MM.1S (cell line): ENCODE measurements at places on chromosomes 16 and 17.

- DNase-seq: no peak
Measured at GRCh38 chr16:66397736-66398433, 29.2 kb upstream of the BEAN1 start.

DNA sequence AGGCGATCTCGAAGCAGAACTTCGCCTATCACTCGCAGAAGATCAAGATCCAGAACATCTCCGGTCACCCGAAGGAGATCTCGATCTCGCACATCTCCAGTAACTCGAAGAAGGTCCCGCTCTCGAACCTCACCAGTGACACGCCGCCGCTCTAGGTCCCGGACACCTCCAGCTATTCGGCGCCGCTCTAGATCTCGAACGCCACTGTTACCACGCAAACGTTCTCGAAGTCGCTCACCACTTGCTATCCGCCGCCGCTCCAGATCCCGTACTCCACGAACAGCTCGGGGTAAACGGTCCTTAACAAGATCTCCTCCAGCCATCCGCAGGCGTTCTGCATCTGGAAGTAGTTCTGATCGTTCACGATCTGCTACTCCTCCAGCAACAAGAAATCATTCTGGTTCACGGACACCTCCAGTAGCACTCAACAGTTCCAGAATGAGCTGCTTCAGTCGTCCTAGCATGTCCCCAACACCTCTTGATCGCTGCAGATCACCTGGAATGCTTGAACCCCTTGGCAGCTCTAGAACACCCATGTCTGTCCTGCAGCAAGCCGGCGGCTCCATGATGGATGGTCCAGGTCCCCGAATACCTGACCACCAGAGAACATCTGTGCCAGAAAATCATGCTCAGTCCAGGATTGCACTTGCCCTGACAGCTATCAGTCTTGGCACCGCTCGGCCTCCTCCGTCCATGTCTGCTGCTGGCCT is 10.5 kb downstream of the ELOB start:
- no peak for DNase-seq

- no peak for DNase-seq
Measured at GRCh38 chr17:74888469-74888868, 5.0 kb downstream of the FADS6 start.

DNA sequence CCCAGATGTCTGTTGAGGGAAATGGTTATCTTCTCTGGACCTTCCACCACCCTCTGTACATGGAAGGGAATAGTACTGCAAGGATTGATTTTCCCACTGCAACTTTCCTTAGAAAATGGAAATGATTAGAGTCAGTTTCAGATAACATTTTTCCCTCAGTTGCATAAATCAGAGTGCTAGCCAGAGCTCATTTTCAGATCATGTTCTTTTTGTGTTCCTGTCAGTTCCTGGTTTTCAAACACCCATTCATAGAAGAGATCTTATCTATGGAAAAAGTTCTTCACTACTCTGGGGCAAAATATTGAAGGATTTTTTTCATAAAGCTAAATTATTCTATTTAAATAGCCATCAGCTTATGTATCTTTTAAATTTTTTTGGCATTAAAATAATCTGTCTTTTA is 11.7 kb upstream of the COX10 start:
- DNase-seq: no peak

GRCh38 chr16:51657848-51658247 is 506.8 kb upstream of the SALL1 start:
- no peak for DNase-seq

GRCh38 chr17:70040336-70040735 is 34.7 kb upstream of the KCNJ16 start:
- no peak for DNase-seq

DNA sequence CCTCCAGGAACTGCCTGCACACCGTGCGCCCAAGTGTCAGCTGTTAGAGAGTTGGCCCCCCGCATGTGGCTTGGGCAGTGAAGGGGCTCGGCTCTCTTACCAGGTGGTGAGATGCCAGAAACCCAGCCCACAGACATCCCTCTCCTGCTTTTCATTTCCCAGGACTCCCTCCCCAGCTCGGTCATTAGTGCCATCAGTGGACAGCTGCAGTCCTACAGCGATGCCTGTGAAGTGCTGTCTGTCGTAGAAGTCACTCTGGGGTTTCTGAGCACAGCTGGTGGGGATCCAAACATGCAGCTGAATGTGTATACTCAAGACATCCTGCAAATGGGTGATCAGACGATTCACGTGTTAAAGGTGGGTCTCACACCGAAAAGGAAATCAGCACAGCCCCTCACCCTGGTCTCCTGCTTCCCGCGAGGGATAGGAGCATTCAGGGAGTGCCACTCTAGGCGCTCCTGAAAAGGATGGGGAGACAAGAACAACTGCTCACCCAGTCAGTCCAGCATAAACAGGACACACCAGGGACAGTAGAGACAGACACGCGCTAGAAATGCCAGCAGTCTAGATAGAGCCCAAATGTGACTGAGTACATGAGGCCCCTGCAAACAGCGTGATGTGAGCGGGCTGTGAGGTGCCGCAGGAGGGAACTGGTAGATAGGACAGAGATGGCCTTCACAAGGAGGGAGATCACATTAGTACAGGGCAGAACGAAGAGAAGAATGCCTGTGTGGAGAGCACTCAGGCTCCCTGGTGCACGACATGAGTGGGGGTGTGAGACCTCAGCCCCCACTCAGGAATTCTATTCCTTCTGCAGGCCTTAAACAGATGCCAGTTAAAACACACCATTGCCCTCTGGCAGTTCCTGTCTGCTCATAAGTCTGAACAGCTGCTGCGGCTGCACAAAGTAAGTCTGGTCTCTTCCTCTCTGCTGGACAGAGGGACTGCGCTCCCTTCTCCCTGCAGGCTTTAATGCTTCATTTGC is 25.7 kb upstream of the ENDOV start:
- no peak for DNase-seq

DNA sequence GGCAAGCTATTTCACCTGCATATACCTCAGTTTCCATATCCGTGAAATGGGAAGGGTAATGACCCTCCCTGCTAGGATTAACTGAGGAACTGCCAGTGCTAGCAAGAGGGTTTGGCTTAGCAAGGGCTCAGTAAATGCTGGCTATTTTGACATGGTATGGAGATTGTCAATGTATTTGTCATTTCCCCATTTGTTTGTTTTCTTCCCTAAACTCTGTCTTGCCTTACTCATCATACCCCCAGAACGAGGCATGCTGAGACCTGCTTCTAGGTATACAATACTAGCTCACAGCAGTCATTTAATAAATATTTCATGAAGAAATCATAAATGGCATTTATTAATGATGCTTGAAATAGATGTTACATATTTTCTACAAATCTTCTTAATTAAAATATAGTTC is 124.0 kb downstream of the DYNLRB2 start:
- DNase-seq: no peak

GRCh38 chr17:50621574-50622031 is 13.1 kb upstream of the ABCC3 start:
- no peak for DNase-seq

DNA sequence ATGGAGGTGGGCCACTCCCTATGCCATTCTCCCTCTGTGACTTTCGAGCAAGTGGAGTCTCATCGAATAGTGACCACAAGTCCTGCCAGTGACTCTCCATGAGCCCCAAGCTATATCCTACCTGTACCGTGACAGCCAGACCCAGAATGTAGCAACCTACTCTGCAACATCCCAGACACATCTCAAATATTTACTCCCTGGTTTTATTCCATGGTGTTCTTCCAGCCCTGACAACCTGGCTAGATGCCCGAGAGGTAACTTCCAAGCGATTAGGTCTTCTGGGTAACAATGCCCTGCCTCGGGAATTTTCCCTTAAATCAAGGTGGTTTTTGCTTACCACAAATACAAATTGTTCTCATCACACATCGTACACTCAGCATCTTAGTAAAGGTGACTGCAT is 211.7 kb downstream of the ZFHX3 start:
- no peak for DNase-seq

DNA sequence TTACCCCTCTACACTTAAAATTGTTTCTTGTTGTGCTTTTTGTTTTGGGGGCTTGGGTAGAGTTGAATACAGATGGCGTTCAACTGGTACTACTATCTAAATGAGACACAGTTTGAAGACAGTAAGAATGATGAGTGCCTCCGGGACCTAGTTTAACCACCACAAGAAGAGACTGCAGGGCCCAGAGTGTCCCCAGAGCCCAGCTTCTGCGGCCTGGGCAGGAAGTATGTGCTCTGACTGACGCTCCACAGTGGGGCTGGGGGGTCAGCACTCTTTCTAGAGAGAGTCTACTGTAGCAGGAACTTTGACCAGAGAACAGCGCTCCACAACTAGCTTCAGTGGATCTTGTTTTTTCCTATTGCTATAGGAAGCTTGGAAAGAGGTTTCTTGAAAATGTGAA is 174.0 kb downstream of the VPS53 start:
- DNase-seq: no peak

- no peak for DNase-seq
Measured at GRCh38 chr17:7515911-7516610, 31.9 kb downstream of the POLR2A start.

DNA sequence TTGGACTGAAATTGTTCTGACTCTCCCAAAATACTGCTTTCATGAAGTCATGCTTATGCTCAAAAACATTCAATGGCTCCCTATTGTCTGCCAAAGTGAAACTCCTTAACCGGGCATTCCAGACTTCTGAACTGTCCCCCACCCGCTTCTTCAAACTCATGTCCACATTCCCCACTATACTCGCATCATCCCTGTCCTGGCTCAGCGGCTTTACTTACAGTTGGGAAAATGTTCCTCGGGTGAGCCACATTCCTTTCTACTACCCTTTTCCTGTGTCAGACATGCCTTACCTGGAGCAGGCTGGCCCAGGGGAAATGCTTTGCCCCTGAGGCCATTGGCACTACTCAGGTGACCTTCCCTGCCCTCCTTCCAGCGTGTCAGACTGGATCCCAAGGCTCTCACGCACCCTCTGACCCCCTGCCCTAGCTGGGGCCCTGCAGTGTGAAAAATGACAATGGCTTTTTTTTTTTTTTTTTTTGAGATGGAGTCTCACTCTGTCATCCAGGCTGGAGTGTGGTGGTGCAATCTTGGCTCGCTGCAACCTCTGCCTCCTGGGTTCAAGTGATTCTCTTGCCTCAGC is 5.3 kb downstream of the CYGB start:
- no peak for DNase-seq

- no peak for DNase-seq
Measured at GRCh38 chr17:2037155-2037554, 4.7 kb upstream of the OVCA2 start.

GRCh38 chr17:18961634-18962493 is 9.9 kb downstream of the SLC5A10 start:
- no peak for DNase-seq

DNA sequence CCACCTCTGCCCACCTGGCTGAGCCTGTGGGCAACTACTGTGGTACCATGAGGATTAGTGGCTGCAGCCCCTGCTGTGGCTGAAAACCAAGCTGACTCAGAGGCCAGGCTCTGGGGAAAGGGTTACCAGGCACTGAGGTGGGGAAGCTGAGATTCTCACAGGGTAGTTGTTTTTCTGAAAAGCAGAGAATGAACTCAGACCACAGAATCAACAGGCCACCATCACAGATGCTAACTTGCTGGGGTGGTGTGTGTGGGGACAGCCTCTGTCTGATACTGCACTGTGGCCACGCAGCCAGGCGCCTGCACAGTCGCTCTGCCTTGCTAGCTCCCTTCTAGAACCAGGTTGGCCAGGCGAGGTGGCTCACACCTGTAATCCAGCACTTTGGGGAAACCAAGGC is 28.8 kb downstream of the NPLOC4 start:
- DNase-seq: no peak

DNA sequence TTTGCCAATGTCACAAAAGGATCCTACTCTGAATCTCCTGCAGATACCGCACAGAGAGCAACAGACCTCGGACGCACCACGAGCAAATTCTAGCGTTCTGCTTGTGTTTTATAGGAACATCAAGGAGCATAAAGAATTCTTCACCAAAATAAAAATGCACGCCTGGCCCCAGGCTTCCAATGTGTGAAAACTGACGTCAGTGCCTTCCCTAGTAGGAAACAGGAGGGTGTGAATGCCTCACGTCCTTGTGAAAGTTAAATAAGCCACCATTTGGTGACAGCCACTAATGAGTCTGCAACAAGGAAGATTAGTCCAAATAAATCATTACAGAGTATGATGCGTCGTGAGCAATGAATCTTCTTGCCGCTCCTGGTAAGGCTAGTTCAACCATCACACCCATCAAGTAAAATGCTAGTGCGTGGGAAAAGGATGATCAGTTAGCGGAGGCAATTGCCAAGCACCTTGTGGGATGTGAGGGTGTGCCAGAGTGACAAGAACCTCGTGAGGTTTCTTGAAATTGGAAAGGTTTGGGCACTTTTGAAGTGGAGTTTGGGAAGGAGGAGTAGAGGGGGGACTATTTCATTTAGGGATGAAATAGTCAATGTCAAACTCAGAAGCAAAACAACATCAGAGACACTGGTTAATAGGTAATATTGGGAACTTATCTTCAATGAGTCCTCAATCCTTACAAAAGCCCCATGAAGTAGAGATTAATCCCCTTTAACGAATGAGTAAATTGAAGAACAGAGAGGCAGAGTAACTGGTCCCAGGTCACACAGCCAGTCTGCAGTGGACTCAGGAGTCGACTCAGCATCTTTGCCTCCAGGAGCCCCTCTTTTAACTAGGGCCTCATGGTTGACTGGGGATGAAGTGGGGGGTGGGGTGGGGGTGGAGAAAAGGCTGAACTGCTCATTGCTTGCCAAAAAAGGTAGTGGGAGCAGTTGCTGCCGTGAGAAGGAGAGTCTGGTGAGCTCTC is 238.8 kb downstream of the SLC39A11 start:
- no peak for DNase-seq

- no peak for DNase-seq
Measured at GRCh38 chr16:52283584-52284375, 263.2 kb downstream of the TOX3 start.

GRCh38 chr17:7589204-7589868 is 558 bp downstream of the SOX15 start:
- DNase-seq: no peak

DNA sequence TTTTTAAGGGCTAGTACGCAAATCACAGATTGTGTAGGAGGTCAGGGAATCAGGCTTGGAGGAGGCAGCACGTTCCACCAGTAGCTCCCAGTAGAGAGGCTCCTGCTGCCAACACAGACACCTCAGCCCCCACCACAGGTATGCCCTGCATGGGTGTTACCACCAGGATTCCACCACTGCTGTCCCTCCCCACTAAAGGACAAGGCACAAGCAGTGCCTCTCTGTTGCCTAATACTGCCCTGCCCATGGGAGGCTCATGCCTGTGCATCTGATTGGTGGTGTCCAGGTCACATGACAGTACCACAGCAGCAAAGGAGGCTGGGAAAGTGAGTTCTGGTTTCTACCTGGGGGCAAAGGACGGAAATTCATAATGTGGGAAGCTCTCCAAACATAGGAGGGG is 33.6 kb upstream of the CACNG4 start:
- no peak for DNase-seq

GRCh38 chr17:63285551-63285950 is 160.6 kb downstream of the CYB561 start:
- no peak for DNase-seq

DNA sequence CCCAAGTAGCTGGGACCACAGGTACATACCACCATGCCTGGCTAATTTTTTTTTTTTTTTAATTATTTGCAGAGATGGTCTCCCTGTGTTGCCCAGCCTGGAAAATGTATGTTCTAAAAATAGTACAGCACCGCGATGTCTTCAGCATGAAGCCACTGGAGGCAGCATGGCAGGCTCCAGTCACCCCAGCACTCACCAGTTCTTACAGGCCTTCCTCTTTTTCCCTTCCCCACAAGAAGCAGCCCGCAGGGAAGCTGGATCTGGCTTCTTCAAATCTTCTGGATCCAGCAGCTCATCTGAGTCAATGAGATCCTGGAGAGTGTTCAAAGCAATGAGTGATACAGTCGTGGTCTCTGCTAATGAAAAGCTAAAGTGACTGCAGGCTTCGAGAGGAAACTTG is 16.2 kb downstream of the CIAPIN1 start:
- no peak for DNase-seq
